G401 (cell line): ENCODE measurements at places on chromosomes 3 and 15. TPM values are rescaled to one million over a fixed set of nuclear protein-coding genes. Genes with fewer than 3 reads are reported as not detected.

Gene CCNL1
- 55.3 and 87.5 TPM in 2 replicates for total RNA-seq

Gene GCNT3
- not detected in 2 replicates for total RNA-seq

DNA sequence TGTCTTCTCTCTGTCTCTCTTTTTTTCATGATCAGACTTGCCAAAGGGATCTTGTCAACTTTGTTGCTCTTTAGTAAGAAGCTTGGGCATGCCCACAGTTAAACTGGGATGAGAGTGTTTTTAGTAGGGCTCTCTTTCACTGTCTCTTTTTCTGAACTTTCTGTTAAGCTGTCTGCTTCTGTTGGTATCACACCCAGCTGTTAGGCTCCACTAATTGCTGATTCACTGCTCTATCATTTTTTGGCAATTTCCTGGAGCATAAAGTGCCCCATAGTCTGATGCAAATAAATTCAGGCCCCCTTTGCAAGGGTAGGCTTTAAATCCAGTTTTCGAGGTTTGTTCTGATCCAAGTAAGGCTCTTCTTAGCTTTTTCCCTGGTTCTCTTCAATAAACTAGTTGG lies 360.4 kb upstream of the ADAMTS9 start:
- DNase-seq: no peak

DNA sequence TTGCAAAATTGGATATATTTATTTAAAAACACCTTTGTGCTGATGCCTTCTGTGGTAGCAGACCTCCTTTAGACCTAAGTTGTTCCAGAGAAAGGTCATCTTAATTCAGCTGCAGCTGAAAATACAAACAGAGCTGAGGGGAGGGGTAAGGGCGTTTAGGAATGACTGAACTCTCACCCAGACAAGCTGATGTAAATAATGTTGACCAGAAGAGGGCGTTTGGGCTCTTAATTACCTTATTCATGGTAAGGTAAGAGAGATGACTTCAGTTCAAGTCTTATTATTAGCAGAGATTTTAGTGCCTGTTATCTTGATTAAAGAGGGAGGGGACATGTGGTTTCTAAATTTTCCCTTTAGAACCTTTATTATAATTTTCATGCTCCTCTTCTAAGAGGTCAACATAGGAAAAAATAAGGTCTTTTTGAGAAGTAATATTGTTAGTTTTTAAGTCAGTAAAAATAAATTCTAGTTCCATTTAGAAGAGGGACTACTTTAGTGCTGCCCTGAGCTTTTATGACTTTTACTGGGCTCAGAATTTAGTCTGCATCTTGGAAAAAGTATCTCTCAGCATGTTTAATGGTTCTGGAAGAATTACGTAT lies 46.3 kb downstream of the GPR171 start:
- peak; percentile 71 for DNase-seq

DNA sequence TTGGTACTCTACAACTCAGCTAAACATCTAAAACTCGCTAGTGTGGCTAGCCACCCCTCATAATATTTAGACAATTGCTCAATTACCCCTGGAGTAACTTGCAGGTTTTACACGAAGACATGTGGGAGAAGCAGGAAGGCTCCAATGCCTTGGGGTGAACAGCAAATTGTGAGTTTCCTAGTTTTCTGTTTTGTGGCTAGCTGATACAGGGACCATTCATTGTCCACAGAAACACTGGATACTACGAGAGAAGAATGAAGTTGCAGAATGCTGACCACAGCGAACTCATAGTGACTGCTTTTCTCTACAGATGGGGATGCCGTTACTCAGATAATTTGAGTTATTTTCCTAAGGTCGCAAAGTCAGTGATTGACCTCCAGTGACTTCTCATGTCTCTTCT lies 212.9 kb downstream of the P3H2 start:
- no peak for DNase-seq

DNA sequence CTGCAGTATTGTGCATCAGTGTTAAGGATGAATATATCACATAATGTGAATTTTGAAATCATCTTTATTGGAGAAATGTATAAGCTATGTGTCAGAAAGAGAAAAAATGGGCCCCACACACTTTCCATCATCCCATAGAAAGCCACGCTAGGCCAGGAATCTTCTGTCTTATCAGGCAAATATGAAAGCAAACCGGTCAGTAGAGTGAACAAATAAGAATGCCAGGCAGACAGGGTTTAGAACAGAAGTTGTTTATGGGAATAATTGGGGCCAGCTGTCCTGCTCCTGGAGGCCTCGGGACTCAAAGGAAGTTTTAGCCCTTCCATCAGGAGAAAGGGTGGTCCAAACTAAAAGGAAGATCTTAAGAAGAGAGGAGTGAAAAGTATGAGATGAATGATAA lies 39.5 kb downstream of the ZNF280D start:
- DNase-seq: no peak
